ENCODE measurements at places on chromosomes 11 and 22.
A peak's percentile ranks its signal among the peaks of the same experiment; 100 is the strongest.

DNA sequence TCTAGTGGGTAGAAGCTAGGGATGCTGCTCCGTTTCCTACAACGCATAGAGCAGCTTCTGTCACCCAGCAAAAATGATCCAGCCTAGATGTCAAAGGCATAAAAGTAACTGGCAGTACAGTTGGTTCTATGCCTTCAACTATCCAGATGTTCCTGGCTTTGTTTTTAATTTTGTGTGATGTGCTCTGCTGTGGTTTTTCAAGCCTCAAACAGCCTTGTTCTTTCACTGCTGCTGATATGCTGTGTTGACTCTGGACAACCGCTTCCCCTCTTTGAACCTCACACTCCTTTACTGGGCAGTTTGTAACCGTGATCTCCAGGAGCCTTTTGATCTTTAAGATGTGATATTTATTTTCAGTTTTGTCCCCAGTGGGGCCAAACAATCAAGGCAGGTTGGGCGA, 116.4 kb downstream of the SEZ6L start:
- DNase-seq = no peak

DNA sequence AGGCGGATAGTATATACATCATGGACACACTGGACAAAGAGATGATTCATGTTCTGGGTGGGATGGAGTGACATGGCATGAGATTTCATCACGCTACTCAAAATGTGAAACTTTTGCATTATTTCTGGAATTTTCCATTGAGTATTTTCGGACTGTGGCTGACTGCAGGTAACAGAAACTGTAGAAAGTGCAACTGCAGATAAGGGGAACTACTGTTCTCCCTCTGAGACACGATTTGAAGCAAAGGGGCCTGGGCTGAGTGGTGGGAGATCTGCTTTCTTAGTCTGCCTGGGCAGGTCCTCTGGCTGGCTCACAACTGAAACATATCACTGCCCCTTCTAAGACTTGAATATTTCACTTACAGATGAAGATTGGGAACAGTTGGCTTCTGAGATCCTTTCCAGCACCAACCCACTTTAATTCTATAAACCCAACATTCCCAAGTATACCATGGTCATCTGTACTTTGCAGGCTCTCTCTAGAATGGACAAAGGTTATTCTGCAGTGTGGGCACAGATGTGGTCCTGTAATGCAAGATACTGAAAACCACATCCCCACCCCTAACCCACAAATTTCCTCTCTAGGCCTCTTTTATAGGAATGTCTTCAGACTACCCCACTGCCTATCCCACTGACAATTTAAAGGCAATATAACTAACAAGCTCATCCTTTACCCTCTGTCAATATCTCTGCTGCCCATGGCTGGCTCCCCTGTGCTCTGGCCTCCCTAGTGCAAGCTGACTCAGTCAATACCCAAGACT, 121.1 kb downstream of the KCNC1 start:
- no peak for DNase-seq

DNA sequence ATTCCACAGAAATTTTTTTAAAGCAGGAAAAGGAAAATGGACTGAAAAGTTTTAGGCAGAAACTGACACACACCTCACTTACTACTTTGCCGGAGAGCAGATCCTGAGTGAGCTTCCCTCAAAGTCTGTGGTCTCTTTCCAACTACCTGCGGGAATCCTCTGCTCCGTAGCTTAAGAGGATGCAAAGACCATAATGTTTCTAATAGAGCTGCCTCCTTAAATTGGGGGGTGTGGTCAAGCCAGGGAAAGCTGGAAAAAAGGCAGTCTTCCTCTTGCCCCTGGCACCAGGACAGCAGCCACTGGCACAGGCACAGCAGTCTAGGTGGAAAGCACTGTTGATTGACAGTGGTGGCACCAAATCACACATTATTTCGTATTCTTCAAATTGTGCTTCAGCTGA, at the start of gene ETS1:
ETS1 (minus strand) TSS at position 144 of the 400 bp plus-strand sequence. CDS start 14,428 bp downstream, outside the sequence.
- no peak for DNase-seq

DNA sequence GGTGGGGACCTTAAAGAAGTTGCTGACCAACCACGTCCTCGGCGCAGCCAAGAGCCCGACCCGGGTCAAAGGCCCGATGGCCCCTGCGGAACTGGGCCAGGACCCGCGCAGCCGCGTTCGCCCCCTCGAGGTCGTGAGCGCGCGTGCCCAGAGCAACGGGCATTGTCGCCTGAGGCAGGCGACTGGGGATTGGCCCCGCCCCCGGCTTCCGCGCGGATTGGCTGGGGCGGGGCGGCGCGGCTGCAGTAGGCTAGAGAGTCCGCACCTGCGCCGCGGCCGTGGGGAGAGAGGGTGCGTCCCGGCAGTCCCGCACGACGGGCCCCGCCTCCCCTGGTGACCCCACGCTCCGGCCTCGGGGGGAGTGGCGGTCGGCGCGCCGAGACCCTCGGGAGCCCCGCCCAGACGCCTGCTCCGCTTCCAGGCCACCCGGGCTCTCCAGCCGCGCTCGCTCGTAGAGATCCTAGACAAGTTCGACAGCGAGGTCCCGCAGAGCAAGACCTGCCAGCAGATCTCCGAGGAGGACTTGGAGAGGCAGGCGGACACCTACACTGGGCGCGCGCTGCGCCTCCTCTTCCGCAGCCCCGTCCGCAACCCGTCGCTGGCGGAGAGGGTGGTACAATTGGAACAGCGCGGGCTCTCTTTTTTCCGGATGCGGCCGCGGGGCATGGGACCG, 8.3 kb upstream of the PPIL2 start:
- peak; percentile 71 for DNase-seq

DNA sequence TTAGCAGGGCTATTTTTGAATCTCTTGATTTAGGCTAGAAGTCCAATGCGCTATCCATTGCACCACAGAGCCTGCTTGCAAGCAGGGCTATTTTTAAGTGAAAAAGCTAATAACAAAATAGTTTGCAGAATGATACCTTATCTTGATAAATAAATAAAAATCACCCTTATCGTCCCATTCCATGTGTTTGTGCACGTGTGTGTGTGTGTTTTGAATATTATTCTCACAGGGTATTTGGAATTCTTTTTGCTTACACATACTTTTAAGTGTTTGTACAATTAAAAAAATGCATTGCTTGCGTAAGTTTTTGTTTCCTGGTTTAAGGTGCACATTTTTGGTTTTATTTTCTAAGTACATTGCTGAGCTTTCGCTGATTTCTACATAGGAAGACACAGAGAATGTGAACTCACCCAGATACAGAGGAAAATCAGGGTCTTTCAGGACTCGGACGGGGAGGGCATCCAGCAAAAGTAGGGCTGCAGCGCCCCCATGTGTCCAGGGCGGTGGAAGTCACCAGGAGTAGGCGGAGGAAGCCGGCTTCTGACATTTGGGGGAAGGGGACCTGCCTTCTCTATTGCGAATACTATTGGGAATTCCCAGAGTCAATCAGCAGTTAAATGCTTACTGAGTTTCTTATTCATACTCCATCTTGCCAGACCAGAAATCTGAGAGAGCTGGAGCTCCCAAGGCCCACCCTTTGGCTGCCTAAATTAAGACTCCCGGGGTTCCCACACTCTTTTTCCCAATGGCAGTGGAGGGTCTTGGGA, 27.3 kb downstream of the SLC1A2 start:
- DNase-seq = peak; percentile 81

GRCh38 chr11:107675902-107676301, 36.0 kb downstream of the SLN start:
- no peak for DNase-seq

GRCh38 chr22:19984201-19984753, 32.3 kb downstream of the ARVCF start:
- DNase-seq = no peak

DNA sequence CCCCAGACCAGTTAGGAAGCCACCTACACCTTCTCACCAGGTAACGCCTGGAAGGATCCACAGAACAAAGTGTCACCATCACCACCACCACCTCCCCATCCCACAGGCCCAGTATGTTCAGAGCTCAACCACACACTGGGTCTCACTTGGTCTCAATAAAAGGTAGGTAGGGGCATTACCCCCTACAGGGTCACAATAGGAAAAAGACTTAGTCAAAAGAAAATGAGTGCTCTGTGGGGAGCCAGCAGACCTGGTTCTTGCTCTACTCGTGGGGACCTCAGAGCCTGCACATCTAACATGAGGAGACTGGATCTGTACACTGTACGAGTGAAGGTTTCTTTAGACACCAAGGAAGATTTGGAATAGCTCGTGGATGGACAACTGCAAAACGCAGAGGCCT, 49.3 kb downstream of the HIRA start:
- no peak for DNase-seq

DNA sequence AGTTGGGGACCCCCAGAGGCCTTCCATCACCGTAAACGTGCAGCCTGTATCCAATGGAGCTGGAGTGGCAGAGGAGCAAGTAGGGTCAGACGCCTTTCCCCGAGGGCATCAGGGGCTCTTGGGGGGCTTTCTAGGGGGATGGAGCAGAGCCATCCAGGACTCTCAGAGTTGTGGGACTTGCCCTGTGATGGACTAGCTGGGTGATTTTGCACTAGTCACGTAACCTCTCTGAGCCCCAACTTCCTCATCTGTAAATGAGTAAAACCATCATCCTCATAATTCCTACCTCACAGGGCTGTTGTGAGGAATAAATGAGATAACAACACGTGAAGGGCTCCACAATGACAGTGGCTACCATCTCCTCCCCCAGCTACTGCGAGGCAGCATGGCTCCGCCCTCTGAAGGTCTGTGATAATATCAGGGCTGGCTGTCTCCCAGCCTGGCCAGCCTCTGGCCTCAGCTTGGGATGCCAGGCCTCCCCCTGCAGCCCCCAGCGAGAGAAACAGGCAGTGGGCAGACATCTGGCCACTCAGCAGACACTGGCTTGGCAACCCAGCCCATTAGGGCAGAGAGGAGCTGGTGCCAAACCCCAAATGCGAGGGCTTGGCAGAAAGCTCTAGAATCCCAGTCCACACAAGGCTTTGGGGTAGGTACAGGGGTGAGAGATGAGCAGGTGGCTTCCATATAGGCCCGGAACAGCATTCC, 6.7 kb downstream of the USP2 start:
- no peak for DNase-seq

DNA sequence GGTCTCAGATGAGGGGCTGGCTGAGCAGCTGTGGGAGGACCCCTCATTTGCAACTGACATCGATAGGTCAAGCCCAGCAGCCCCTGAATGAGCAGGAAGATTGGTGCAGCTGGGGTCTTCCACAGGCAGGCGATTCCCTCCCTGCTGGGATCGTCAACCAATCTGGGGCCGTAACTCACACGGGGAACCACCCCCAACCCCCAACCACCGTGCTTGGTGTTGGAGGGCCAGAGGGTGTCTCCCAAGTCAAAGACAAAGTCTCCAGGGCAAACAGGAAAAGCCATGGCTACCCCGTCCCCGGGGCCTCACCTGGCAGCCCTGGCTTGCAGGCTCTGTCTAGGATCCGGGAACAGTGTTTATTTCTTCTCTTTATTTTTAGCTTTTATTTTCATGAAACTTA, 26.9 kb upstream of the SCUBE1 start:
- no peak for DNase-seq

DNA sequence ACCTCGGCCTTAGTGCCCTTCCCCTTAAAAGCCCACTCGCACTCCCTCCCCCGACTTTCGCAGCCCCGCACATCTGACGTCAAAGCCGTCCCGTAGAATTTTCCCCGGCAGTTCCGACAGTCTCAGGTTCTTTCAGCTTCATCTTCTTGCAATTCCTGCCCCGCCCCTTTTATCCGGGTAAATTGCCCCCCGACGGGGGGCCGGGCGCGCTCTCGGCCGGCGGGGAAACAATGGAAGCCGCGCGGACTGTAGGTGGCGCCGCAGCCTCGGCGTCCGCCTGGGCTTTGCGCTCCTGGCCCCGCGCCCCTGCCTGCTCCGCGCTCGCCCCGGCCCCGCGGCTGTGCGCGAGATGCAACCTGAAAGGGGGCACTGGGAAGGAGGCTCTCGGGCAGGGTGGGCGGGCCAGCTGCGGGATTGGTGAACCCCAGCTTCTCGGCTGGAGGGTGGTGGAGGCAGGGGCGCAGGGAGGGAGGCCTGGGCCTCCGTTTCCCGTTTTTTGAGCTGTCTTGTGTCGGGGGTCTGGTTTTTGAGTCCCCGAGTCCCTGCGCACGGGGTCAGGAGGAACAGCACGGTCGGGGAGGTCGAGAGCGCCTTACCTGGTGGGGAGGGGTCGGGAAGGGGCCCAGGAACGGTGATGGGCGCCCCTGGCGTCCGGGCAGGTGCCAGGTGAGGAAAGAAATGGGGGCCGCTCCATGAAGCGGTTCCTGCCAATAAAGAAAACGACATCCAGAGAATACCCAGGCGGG, 859 bp upstream of the FGF19 start:
- no peak for DNase-seq

DNA sequence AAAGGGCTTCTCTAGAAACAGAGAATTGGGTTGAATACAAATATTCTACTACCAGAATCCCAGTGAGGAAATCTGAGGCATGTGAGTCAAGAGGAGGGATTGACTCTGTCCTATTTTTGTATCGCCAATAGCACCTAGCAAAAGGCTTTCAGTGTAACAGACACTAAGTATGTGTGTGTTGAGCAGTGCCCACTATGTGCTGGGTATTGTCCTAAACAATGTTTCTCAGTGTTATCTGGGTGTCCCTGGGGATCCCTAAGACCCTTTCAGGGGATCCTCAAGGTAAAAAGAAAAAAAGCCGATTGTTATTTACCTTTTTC, 21.0 kb upstream of the RBFOX2 start:
- no peak for DNase-seq

DNA sequence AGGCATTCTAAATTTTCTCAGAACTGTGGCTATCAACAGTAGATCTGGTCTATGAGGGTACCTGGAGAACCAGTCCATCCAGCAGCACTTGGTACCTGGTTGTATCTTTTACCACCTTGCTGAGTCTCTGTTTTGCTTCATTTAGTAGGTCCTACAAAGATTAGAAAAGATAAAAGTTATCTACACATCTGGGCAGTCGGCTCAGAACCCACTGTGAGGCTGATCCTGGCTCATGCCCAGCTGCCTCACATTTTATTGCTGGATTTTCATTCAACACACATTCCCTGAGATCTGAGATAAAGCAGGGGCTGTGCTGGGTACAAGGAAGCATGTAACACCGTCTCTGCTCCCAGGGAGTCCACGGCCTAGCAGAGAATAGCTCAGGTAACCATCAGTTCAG, 27.5 kb downstream of the ATP6V1E1 start:
- no peak for DNase-seq

GRCh38 chr11:18012122-18012905, 533 bp downstream of the SERGEF start:
- DNase-seq = no peak

- no peak for DNase-seq
Measured at GRCh38 chr22:42800451-42801251, 56.4 kb downstream of the ARFGAP3 start.

DNA sequence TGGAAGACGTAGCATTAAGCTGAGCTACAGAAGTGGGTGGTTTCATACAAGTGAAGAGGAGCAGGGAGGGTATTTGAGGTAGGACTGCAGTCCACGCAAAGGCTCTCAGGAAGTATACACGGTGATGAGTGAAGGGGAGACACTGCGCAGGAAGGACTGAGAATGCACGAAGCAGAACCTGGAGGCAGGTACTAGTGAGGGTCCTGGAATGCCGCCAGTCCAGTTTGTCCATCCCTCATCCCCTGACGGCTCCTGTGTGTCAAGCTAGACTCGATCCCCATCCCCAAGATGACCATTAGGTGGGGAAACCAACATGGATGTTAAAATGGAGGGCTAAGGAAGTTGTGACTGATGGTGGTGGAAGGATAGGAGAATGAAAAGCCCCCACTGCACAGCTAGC, 23.8 kb downstream of the ART5 start:
- DNase-seq = no peak
